ENCODE measurements at places on chromosomes 4 and X.

- no peak for DNase-seq
These were observed 153.5 kb upstream of the PJA1 start for GRCh38 chrX:69318651-69319340.

GRCh38 chrX:53362449-53362848 lies 60.0 kb downstream of the SMC1A start:
- no peak for DNase-seq

DNA sequence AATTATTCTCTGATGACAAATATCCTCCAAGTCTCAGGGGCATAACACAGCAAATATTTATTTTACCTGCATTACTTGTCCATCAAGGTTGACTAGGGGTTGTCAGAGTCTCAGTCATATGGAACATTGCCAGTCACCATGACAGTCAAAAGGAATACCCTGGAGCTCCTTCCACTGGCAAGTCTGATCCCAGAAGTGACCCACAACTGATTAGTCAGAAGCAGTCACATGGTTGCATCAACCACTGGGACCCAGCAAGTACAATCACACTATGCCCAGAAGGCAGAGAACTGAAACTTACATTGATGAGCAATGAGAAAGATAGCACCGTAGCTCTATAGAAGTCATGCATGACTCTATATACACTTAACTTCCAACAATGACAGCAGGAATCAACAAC lies 41.9 kb upstream of the SOD3 start:
- DNase-seq, result no peak

GRCh38 chr4:100985576-100985975 lies 361.8 kb downstream of the PPP3CA start:
- DNase-seq, result no peak

GRCh38 chrX:27889878-27890277 lies 82.1 kb downstream of the MAGEB10 start:
- no peak for DNase-seq

DNA sequence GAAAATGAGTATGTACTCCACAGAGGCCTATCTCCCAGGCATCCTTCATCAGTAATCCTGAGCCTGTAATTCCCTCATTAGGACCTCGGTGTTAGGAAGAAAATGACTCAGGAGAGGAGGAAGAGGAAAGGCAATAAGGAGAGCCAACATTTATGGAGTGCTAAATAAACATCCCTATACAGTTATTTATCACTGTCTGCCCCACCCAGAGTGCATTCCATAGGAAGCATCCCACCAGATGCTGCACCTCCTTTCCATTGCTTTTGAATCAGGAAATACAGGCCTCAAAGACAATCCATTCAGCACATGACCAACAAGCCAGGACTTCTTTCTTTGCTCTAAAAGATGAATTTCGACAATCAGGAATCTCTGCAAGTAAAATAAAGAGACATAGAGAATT lies 47.6 kb downstream of the USP38 start:
- no peak for DNase-seq

DNA sequence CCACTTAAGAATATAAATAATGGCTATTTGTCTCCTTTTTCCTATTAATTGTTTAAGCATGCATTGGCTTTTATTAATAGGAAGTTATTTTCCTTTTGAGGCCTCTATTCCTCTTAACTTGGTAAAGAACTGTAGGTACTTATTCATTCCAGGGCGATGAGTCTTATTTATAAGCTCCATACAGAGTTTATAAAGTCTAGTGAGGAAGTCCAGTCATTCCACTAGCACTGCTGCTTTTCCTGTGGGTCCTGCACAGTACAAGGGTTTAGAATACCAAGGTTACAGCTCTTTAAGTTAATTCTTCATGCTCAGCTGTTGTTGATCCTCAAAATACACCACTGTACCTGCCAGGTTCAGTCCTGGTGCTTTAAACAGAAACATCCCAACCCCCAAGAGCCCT lies 28.5 kb upstream of the WNK3 start:
- no peak for DNase-seq

DNA sequence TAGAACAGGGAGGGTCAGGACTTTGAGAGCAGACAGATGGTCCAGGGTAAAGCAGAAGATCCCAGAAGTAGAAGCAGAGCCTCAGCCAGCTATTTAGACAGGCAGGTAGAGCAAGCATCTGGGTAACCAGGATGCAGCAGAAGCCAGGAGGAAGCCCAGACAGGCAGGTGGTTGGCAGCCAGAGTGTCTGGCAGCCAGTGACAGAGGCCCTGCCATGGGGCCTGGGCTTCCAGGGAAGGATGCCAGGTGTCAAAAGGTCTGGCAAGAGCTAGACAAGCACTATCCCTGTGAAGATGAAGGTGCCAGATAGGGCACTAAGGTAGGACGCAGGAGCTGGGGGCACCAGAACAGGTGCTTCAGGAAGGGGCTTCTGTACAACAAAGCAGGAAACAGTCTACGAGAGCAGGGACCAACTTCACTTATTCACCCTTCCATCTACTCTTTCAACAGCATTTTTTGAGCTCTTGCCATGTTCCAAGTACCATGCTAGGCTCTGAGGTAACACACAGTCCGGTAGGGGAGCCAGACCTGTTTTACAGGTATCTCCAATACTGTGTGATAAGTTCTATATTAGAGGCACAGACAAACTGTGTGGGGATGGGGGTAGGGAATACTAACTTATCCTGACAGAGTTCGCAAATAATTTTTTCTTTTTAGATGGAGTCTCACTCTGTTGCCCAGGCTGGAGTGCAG lies 38.1 kb upstream of the GJB1 start:
- DNase-seq, result no peak
